Umbilical cord (tissue), 2 donors: ENCODE measurements at places on chromosomes 3 and 15. TPM values are rescaled to one million over a fixed set of nuclear protein-coding genes. Genes with fewer than 3 reads are reported as not detected.

SNTN gene
- total RNA-seq = 6.3 TPM

ARGFX gene
- 16.1 TPM for total RNA-seq

CCRL2 gene
- total RNA-seq = 1.4 TPM

TLR9 gene
- total RNA-seq = 0.24 TPM

DNA sequence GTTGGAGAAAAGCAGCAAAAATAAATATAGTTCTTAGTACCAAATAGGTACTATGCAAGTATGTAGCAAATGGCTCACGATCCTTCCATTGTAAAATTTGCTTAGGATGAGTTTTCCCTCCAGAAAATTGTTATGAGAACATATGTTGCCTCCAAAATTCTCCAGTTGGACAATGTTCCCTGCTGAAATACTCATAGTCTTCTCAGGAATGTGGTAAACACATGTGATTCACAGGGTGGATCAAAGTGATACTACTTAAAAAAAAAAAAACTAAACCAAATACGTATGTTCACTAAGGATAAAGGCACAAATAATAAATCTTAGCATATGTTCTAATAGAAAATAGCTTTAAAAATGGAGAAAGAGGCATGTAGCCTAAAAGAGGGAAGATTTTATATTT, 84.3 kb upstream of the ZNF385D start:
- peak; percentile 49 for DNase-seq

DNA sequence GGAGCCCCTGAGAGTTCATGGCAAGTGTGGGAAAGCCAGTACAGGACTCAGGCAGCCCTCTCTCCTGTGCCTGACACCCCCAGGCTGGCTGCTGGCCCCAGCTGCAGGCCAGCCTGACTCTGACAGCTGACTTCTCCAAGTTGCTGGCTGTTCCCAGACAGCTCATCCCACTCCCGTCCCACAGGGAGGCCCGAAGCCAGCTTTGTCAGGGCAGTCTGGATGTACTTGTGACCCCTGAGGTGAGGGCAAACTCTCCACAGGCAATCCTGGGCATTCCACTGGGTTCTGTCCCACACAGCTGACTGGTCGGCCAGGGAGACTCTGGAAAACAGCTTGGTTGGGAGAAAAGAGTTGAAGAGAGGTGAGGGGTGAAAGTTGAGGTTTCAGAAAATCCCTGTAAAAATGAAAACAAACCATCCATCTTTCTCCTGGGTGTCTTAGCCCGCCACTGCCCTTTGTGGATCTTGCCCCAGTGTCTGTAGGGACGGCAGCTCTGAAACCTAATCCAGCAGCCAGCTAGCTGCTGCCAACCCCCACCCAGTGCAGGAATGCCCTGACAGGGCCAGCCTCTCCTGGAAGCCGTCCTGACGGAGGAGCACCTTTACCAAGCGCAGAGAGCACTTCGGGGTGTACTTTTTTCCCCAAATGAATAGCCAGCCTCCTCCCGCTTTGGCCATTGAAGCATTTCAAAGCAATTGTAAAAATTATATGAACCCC, 87.9 kb downstream of the DNAJB8 start:
- no peak for DNase-seq

- peak; percentile 17 for DNase-seq
Measured at GRCh38 chr15:94042180-94042928, 189.0 kb upstream of the MCTP2 start.

DNA sequence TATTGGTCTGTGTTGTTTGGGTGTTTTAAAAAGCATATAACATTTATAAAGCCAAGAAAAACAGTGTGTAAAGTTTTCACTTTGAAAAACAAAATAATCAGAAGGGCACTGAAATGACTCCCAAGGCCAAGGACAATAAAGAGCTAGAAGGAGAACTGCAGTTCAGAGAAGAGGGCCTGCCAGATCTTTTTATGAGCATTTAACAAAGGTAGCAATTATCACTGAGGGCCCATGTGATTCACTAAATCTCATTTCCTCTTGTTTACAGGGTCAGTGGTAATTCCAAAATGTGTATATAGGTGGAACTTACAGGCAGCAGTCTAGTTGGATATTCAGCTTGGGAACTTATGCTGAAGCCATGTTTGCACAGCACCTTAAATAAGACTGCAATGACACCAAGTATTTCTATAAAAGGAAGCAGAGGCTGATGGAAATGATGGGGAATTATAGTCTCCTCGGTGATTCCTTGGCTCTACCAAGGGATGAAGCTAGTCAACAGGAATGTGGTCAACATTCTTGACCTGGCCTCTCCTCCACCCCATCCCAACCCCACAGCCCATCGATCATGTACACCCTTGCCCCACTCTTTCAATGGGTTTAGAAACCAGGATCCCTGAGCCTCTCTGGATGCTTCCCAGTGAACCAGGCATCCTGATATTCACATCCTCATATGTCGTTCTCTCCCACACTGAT, 54.4 kb upstream of the THUMPD3 start:
- no peak for DNase-seq

- peak; percentile 79 for DNase-seq
Measured at GRCh38 chr3:42839616-42840015, 30.4 kb downstream of the ACKR2 start.

GRCh38 chr3:184335661-184336546, 1.5 kb upstream of the FAM131A start:
- DNase-seq = peak; percentile 79

GRCh38 chr3:123834631-123835030, 49.5 kb downstream of the MYLK start:
- DNase-seq = no peak

- peak; percentile 67 for DNase-seq
Measured at GRCh38 chr15:37220949-37221670, 120.8 kb upstream of the MEIS2 start.

DNA sequence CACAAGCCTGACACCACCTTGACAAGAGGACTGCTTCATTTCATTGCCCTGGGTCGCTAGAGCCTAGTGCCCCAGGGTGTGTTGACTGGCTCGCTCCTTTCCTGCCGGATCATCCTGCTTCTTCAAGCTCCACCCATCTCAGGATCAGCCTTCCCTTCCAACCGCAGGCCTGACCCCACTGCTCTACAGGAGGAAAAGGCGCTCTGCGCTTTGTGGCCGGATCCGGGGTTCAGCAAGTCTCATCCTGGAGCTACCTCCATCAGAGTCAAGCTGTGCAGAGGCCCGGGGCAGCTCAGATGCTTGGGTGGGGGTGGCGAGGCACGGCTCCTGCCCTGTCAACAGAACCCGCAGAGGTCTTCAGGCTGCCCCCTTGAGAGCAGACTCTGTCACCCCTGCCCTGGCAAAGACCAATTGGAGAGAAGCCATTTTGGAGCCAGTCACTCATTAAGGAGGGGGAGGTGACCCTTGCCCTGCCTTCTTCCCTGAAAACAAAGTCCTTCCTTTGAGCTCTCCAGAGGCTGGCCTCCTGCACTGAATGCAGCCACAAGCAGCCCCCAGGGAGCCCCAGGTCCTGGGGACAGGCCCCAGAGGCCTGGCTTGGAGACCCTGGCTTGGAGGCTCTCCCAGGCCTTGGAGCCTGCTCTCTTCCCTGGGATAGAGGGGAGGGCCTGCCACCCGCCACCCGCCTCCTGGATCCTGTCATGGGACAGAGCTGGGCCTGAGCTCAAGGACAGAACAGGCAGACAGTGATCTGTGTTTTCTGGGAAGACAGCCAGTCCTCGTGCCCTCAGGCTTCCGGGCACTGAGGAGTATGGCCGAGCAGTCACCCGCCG, 80.3 kb downstream of the CPN2 start:
- peak; percentile 83 for DNase-seq

GRCh38 chr15:36066757-36067156, 512.7 kb upstream of the CDIN1 start:
- DNase-seq = no peak

DNA sequence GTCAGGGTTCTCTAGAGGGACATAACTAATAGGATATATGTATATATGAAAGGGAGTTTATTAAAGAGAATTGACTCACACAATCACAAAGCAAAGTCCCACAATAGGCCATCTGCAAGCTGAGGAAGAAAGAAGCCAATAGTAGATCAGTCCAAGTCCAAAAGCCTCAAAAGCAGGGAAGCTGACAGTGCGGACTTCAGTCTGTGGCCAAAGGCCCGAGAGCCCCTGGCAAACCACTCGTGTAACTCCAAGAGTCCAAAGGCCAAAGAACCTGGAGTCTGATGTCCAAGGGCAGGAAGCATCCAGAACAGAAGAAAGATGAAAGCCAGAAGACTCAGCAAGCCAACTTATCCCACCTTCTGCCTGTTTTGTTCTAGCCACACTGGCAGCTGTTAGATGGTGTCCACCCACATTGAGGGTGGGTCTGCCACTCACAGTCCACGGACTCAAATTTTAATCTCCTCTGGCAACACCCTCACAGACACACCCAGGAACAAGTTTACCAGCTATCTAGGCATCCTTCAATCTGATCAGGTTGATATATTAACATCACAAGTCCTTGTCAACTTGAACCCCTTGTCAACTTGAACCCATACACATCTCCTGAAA, 54.2 kb upstream of the ACAD9 start:
- DNase-seq = no peak

DNA sequence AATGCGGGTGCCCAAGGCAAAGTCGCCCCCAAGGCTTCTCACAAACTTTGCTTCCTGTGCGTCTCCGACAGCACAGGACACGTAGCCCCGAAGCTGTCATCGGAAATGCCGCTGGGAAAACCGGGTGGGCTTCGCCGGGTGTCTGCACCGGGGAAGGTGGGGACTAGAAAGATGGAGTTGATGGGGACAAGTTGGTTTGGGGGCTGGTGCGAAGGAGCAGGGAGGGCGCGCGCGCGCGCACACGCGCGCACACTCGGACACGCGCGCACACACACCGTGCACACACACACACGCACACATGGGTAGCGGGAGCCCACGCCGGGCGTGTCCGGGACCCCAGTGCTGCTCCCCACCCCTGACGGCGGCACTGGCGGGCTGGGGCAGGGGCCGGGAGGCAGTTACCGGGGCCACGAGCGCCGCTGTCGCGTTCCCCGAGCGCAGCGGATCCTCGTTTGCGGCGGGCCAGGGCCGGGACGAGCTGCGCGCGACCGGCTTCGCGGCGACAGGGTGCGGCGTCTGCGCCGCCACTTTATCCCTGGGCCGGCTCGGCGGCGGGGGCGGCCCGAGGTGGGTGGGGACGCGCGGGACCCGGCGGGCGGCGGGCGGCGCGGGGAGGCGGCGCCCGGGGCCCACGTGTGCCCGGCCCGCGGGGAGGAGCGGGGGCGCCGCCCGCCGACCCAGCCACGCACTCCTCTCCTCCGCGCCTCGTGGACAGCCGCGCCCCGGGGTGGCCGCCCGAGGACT, 539 bp upstream of the MGLL start:
- peak; percentile 22 for DNase-seq

GRCh38 chr15:71185706-71186105, 70.4 kb downstream of the THSD4 start:
- no peak for DNase-seq

DNA sequence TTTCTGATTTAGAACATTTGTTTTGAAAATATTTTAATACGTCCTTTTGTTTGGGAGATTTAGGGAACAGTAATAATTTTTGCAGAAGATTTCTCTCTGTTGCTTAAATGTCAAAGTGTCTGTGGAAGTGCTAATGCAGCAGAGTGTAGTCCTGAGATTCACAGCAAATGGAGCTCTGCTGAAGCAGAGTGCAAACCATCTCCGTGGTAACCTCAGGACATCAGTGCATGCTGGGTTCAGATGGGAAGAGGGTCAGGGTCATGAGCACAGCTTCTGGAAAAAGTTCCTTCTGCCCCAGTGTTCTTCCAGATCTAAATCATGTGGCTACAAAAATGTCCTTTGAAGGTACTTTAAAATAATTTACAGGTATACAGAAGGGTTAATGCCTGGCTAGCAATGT, 39.9 kb upstream of the SLC9A9 start:
- no peak for DNase-seq

- peak; percentile 43 for DNase-seq
Measured at GRCh38 chr3:116034794-116035193, 410.5 kb downstream of the LSAMP start.
